ENCODE measurements at places on chromosomes 6 and 20. TPM values are rescaled to one million over a fixed set of nuclear protein-coding genes. Genes with fewer than 3 reads are reported as not detected.

DNA sequence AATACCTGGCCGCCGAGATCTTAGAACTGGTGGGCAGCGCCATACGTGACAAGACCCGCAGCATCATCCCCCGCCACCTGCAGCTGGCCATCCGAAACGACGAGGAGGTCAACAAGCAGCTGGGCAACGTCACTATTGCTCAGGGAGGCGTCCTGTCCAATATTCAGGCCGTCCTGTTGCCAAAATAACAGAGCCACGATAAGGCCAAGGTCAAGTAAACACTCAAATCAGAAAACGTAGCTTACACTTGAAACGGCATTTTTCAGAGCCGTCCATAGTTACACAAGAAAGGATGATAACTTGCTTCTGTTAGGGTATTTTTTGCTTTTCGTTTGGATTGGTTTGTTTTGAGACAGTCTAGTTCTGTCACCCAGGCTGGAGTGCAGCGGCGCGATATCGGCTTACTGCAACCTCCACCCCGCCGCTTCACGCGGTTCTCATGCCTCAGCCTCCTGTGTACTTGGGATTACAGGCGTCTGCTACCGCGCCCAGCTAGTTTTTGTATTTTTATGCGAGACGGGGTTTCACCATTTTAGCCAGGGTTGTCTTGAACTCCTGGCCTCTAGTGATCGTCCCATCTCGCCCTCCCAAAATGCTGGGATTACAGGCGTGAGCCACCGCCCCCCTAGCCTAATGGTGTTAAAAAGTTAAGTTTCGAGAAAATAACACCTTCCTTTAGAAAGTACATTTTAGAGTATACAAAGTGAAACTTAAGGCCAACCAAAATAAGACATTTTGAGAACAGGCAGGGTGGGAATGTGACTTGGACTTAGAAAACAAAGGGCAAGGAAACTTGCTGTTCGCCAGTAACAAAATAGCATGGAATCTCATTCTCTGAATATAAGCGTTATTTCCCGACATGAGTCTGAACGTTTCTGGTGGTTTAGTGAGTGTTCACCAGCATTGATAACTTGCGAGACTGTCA lies 42.8 kb upstream of the HFE start:
- DNase-seq = no peak

DNA sequence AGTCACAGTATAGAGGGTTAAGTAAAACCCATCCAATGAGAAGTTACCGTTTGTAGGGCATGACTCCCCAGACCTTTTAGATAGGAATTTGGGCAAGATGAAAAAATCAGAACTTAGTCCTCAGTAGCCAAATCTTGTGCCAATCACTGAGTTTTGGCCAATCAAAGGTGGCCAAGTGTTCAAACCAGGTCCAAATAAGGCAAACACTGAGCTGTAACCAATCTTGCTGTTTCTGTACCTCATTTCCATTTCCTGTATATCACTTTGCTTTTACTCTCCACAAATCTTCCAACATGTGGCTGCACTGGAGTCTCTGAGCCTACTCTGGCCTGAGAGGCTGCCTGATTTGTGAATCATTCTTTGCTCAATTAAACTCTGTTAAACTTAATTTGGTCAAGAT lies 81.8 kb upstream of the GPR6 start:
- no peak for DNase-seq

- no peak for DNase-seq
Observed at GRCh38 chr6:130888246-130888645, 61.0 kb downstream of the SMLR1 start.

DNA sequence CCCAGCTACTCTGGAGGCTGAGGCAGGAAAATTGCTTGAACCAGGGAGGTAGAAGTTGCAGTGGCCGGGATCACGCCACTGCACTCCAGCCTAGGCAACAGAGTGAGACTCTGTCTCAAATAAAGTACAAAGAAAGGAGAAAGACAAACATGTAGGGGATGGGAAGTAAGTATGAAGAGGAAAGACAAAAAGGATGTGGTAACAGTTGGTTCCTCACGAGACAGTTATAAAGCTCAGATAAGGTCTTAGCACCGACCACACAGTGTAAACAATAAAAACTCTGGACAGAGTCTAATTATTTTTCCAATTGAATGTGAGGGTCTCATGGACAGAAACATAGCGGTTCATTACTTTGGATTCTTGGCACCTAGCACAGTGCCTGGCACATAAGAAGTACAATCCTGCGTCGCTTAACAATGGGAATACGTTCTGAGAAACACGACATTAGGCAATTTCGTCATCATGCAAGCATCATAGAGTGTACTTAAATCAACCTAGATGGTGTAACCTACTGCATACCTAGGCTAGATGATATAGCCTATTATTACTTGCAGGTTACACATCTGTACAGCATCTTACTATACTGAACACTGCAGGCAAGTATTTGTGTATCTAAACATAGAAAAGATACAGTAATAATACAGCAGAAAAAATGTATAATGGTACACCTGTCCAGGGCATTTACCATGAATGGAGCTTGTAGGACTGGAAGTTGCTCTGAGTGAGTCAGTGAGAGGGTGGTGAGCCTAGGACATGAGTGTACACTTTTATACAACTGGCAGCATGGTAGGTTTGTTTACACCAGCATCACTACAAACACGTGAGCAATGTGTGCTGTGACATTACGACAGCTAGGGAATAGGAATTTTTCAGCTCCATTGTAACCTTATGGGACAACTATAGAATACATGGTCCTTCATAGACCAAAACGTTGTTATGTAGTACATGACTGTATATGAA lies 38.2 kb downstream of the MBOAT1 start:
- peak; percentile 10 for DNase-seq

- no peak for DNase-seq
Observed at GRCh38 chr6:7311176-7311575, 1.8 kb downstream of the SSR1 start.

- no peak for DNase-seq
Observed at GRCh38 chr20:1616858-1617434, 2.9 kb downstream of the SIRPB1 start.

- no peak for DNase-seq
Observed at GRCh38 chr6:5090603-5091002, 5.5 kb downstream of the PPP1R3G start.

- no peak for DNase-seq
Observed at GRCh38 chr6:89260310-89260709, 43.2 kb upstream of the GABRR1 start.

GRCh38 chr6:147345902-147346301 lies 141.7 kb downstream of the STXBP5 start:
- no peak for DNase-seq

GRCh38 chr6:89596056-89596455 lies 42.5 kb downstream of the LYRM2 start:
- no peak for DNase-seq

DNA sequence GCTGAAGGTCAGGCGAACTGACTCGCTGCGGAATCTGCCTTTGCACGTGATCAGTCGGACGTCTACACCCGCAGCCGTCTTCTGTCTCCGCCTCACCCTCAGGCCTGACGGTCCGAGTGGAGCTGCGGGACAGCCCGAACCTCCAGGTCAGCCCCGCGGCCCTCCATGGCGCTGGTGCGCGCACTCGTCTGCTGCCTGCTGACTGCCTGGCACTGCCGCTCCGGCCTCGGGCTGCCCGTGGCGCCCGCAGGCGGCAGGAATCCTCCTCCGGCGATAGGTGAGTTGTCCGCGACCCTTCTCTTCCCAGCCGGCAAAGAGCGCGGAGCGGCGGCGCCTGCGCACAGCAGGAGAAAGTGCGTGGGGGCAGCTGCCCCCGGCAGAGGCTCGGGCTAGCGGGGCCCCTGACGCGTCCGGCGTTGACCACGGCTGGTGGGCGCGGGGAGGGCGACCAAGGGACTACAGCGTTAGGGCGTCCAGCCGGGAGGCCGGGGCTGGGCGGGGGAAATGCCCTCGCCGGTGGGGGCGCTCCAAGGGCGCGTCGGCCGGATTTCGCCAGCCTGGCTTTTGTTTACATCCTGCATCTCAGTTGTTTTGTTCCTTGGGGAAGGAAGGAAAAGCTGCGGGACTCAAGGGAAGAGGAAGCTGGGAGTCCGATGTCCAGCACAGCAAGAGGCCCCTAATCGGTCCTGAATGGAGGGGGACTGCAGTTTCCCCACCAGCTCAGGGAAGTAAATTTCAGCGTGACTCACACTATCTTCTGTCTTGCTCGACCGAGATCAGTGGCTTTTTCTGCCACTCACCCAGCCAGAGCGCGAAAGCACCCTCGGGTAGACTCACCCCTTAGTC lies at the start of gene SMPDL3A:
Gene SMPDL3A (plus strand): TSS at position 77 of the 846 bp plus-strand sequence. CDS start 89 bp downstream, at position 166.
- DNase-seq = peak; percentile 74

DNA sequence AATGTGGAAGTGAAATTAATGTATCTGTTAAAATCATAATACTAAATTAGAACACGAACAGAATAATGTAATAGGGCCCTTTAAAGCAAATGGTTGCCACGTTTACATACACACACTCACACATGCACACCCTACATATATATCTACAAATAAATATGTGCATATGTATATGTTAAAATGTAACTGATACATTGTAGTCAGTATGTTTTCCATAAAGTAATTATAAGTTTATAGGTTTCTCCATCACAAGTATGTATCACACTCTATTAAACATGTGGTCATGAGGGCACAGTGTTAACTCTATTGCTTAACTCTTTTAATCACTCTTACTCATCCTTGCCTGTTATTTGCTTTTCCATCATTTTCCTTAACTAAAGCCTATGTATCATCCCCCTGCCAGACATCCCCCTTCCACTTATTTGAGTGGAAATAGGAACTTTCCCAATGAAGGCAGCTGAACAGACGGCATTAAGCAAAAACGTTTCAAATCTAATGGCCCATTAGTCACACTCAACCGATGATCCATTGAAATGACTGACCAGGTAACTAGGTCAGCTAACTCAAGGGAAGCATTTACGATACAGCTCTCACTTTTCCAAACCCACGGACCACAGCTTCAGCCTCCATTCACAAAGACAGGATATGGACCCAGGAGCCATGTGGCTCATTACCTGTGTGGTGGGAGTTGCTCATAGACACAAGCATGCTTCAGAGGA lies 89.3 kb downstream of the HAO1 start:
- DNase-seq = peak; percentile 75

DNA sequence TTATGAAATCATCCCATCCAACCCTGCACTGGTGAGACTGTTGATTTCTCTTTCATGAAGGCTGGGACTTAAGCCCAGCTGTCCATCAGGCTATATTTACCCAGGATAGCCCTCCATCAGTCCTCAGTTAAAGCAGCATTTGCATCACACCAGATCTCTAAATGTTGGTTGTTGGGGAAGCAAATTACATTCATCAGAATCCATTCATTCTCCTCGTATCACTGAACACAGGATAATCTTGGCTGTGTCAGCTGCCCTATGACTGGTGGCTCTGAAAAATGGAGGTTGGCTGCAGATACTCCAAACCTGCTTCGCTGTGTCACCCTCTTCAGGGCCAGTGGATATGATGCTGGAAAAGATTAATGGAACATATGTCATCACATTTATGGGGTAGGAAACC lies 718.3 kb downstream of the KIF16B start:
- no peak for DNase-seq

DNA sequence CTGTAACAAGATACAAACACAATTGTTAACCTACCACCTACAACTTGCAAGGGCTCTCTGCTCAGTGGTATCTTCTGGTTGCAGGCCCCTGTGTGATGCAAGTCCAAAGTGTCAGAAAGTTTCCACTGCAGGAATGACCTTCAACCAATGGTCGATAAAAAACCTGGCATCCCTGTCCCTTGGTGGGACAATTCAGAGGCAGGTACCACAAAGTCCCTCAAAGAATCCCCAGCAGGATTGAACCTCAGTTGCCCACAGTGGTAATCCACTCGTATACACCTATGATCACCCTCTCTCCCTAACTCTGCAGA lies 15.9 kb downstream of the GLO1 start:
- no peak for DNase-seq

DNA sequence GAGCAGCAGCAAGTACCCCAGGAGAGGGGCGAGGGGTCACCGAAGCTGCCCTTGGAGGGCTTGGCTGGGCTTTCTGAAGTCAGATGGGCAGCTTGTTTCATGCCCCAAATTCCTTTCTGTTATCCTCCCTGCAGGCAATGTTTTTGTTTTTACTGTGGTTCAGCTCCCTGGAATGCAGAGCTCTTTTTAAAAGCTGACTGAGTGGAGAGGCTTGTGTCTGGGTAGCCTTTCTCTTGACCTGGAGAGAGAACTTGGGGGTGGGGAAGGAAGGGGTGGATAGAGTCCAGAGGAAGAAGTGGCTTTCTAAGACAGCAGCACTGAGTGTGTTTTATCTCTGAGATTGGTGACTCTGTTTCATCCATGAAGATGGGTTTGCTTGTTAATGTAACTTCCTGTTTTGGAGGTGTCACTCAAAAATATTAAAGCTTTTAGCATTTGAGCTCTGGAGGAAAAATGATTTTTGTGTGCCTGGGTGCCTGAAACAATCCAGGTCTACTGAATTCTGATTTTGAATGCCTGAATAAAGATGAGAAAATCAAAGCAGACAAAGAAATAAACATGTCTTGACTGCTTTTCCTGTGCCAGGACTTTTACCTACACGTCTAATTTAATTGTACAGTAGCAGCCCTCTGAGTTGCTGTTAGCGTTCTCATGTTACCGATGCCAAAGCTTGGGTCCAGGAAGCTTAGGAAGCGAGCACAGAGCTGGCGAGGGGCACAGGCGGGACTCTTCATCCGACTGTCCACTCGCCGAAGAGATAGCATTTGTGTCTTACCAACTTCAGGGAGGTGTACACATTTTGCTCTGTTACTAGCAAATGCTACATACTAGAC lies 78.2 kb upstream of the EEF1E1 start:
- peak; percentile 55 for DNase-seq

GRCh38 chr6:40810171-40810570 lies 223.0 kb upstream of the LRFN2 start:
- DNase-seq = peak; percentile 45

- no peak for DNase-seq
Observed at GRCh38 chr6:137542713-137543112, 48.5 kb upstream of the OLIG3 start.

- peak; percentile 49 for DNase-seq
Observed at GRCh38 chr6:10151144-10151915, 263.5 kb downstream of the TFAP2A start.

DNA sequence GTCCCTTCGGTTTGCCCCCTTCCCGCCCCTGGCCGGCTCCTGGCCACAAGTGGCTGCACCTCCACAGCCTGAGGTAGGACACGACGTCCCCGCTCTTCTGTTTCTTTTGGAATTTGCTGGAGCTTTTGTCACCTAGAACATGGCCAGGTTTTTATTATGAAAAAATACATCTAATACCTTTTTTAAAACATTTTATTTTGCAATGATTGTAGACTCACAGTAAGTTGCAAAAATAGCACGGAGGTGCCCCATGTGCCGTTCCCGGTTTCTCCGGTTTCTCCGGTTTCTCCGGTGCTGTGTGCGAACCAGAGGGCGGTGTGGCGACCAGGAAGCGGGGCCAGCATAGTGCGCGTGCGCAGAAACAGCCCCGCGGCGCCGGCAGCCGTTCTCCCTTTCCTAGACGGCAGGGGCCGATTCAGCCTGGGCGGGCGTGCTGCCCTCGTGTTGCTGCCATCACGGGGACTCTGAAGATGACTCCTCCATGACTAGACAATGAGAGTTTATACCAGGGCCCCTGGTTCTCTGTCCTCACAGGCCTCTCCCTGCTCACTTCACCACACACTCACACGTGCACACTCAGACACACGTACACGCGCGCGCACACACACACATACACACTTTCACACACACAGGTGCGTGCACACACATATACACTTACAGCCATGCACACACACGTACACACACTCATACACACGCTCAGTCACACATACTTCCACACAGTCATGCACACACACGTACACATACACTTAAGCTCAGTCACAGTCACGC lies 102.1 kb downstream of the TMEM242 start:
- DNase-seq = peak; percentile 73

CMTR1 gene
- 23.2 TPM for total RNA-seq

NR2E1 gene
- 0.24 TPM for total RNA-seq

LY6G6C gene
- not detected for total RNA-seq

ANGPT4 gene
- not detected for total RNA-seq

PBOV1 gene
- not detected for total RNA-seq

CALHM6 gene
- total RNA-seq = 0.67 TPM

CHD6 gene
- 28.2 TPM for total RNA-seq

MYH7B gene
- under 0.01 TPM for total RNA-seq
